ENCODE measurements at places on chromosomes 12 and 14. TPM values are rescaled to one million over a fixed set of nuclear protein-coding genes. Genes with fewer than 3 reads are reported as not detected.

DNA sequence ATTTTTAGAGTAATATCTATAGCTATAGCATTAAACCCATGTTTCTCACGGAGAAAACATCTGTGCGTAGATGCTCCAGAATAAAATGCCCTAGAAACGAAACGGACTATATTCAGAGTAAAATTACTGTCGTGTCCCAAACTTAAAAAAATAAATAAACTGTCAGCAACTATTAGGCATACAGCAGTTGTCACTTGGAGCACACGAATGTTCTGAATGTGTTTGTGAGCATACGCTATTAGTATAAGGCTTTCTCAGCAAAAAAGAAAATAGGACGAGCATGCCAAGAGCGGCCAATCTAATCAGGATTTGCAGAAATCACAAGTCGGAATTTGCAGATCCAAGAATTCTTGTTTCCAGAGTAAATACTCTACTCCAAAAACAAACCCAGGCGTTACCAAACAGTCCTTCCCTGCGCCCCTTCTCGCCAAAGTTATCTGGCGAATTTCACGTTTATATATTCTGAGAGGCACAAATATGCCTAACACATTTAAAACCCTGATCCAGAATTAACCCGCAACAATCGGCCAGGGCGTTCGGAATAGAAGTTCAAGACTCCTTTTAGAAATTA is 836 bp downstream of the PTPN21 start:
- DNase-seq, result no peak

- no peak for DNase-seq
These were observed 412.0 kb upstream of the ATP2B1 start for GRCh38 chr12:90120627-90121026.

DNA sequence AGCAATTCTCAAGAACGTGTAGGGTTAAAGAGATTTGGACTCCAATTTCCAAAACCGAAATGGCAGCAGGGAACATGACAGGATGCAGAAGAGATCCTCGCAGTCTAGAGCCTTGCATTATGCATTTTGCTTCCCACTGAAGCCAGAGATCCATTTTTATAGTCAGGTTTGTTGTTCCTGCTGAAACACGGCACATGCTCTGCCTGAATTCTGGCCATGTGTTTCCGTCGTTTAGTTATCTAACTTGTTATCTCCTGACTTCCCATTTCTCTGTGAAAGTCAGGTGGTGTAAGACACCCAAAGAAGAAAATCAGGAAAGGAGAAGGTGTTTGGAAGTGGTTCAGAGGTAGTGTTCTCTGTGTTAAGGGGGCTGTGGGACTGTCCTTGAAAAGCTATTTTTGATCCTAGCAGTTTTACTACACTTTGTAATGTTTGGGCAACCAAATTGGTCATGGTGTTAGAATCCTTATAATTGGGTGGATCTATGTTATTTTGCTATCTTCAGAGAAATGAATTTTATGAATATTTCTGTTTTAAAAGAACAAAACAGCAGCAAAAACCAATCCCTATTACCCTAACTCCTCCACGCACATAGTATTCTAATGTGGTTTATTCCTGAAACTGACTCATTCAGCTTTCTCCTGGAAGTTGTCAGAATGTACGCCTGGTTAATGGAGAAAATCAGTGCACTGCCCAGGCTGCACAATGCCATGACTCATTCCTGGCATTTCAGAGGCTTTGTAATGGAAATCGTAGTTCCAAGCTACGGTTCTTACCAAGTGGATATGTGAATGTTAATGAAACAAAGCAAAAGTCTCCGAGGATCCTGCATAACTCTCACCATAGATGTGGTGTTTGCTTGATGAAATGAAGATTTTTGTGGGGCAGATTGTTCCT is 110.1 kb downstream of the SAMD4A start:
- peak; percentile 58 for DNase-seq

- DNase-seq, result no peak
These were observed 199.6 kb upstream of the CNOT2 start for GRCh38 chr12:70043490-70044138.

SMIM41 gene
- not detected for total RNA-seq

NKX2-1 gene
- total RNA-seq, result 0.82 TPM

DNA sequence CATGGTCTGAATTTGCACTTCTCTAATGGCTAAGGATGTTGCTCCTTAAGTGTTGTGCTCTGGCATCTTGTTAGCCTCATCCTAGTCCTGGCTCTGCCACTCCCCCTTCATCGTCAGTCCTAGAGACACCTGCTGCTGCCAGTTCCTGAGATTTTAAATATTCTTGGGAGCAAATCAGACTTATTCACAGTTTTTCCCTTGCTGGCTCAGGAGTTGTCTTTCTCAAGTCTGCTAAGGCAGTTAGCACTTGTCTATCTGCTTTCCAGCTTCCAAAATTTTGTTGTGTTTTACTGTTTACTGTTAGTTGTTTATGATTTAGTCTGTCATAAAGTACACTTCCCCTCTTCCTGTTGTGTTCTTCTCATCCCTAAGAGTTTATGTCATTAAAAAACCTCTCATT is 201.0 kb downstream of the KIF26A start:
- no peak for DNase-seq

DNA sequence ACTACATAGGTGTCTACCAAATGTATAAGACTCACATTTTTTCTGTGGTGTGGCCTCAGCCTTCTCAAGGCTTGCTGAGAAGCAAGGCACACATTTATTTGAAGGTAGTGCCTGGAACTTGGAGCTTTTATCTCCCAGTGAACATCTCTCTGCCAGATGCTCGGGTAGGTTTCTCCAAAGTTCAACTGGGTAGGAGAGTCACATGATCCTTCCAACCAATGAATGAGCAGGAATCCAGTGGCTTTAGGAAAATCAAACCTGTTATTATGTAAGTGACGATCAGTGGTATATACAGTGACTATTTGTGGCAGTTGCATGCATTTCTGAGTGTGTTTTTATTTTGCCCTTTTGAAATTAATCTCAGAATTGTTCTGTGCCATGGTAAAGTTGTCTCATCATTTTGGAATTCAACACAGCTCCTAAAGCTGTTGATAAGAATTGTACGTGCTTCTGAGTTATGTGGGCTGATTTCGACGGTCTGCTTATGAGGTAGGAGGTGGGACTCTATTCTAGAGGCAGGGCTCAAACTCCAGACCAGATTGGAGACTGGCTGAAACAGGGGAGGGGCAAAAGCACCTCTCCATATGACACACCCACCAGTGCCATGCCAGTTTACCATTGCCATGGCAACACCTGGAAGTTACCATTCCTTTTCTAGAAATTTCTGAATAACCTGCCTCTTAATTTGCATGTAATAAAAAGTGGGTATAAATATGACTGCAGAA is 57.6 kb downstream of the EID3 start:
- no peak for DNase-seq

DNA sequence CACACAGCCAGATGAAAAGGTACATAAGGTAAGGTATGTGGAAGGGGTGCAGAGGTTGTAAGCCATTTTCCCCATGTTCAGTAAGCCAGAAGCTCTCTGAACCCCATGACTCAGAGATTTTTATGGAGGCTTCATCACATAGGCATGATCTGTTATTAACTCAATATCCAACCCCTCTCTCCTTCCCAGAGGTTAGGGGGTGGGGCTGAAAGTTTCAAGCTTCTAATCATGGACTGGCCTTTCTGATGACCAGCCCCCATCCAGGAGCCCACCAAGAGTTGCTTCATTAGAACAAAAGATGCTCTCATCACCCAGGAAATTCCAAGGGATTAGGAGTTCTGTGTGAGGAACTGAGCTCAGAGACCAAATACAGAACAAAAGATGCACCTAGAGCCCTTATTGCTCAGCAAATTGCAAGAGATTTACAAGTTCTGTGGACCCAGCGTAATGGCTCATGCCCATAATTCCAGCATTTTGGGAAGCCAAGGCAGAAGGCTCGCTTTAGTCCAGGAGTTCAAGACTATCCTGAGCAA is 103.2 kb upstream of the DAAM1 start:
- DNase-seq, result no peak

IRF2BPL gene
- total RNA-seq, result 68.9 TPM

TSPAN19 gene
- not detected for total RNA-seq

SLC22A17 gene
- total RNA-seq, result 154 TPM

PAPLN gene
- 1.2 TPM for total RNA-seq

DNA sequence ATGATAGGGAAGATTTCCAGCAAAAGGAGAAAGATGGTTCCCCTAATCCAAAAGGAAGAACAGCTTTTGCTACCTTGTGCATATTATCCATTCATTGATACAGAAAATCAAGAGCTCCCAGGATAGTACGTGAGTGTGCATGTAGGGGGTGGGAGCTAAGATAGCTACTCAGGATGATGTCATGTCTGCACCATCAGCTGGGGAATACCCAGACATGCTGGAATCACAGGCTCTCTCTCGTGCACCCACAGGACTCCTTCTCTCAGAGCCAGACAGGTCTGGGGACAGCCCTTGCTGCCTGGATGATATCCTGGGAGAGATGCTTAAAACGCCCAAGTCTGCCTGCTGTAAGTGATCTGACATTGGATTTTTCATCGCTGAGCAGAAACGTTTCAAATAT is 38.9 kb downstream of the FOXN3 start:
- DNase-seq, result no peak

GRCh38 chr12:6863586-6864321 is 3.6 kb upstream of the TPI1 start:
- no peak for DNase-seq

GRCh38 chr14:33990790-33991189 is 39.9 kb upstream of the EGLN3 start:
- DNase-seq, result no peak

DNA sequence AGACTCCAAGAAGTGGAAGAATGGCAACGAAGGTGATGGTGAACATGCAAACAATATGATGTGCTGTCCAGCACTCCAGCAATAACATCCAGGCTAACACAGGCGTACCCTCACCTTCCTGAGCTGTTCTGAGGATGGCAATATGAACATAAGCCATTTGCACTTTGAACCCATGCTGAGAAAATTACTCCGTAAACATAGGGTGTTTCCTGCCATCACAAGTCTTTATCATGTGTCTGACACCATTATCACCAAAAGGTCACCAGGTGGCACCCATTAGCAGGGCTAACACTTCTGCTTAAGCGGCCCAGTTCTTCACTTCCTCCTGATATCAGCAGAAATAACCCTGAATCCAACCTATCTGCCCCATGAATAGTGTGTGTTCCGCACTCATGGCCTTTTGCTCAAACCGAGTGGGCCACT is 482.8 kb downstream of the MED13L start:
- no peak for DNase-seq

DNA sequence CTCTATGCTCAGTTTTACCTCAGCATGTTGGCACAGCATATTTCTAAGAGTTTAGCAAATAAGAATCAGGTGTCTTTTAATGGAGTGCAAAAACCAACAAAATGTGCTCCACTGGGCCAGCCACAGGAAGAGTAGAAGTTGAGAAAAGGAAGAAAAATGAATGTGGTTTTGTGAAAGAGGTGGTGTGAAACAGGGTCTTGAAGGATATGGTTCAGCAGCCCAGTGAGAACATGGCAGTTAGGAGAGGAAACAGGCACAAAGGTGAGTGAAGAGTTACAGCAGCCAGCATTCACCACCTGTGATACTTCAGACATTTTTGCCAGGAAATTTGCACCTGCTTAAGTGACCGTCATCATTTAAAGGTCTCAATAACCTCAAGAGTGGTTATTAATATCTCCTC is 2.4 kb downstream of the STAB2 start:
- DNase-seq, result no peak

- DNase-seq, result no peak
These were observed 388.3 kb upstream of the GARIN6 start for GRCh38 chr12:99259040-99259934.

CLEC1A gene
- total RNA-seq, result 0.41 TPM

DNA sequence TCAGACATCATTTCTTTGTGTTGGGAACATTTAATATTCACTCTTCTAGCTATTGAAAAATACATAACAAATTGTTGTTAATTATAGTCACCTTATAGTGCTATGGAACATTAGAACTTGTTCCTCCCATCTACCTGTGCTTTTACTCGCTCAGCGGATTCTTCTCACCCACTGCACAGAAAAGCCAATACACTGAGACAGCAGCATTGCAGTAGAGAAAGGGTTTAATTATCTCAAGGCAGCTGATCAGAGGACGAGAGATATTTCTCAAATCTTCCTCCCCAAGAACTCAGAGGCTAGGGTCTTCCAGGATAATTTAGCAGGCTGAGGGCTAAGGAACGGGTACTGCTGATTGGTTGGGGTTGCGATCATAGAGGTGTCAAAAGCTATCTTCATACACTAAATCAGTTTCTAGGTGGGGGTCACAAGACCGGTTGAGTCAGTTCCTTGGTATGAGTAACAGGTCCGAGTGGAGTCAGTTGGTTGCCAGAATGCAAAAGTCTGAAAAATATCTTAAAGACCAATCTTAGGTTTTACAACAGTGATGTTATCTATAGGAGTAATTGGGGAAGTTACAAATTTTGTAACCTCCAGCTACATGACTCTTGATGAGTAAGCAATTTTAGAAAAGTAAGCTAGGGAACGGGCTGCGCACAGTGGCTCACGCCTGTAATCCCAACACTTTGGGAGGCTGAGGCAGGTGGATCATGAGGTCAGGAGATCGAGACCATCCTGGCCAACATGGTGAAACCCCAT is 173.1 kb downstream of the FBXL14 start:
- DNase-seq, result no peak

DNA sequence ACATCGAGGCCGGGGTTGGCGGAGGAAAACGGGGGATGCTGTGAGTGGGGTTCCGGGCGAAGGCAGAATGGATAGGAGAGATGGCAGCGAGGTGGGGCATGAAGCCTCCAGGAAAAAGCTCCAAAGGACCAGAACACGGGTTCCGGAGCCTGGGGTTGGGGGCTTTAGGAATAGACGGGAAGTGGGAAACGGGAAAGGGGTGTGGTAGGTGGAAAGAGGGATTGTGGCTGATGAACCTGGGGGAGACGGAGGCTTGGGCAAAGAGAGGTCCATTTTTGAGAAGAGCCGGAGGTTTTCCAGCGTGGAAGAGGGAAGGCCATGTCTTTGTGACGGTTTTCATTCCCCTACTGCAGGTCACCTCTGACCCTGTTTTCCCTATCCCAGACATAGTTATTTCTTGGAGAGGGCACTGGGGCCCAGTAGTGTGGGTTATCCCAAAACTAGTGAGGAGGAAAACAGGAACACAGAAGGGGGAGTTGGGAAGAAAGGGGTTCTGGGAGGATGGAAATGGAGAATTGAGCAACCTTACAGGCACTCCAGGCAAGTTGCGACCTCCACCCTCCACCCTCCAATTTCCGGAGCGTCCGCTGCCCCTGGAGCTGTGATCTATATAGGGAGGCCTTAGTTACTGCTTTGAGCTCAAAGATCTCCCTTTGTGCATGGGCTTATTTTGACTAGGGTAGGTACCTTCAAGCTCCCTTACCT is 1.1 kb downstream of the ATN1 start:
- no peak for DNase-seq

ENDOU gene
- total RNA-seq, result not detected

GRCh38 chr14:63726499-63726898 is 1.4 kb downstream of the SGPP1 start:
- peak; percentile 28 for DNase-seq

- DNase-seq, result no peak
These were observed 151.5 kb upstream of the PRICKLE1 start for GRCh38 chr12:42741091-42741490.
